SK-N-DZ (cell line): ENCODE measurements at places on chromosomes 4 and X.

DNA sequence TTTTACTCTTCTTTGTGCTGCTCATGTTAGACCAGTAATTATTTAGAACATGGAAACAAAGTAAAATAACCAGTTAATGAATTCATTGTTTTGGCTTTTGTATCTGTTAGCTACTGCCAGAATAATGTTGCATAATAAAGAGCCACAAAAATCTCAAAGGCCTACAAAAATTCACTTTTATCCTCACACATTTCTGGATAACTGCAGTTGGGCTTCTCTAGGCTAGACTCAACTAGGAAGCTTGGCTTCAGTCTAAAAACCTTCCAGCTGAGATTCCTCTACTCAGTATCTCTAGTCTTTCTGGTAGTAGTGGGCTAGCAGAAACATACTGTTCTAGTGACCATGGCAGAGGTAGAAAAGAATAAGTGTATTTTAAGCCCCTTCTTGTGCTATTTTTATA, 73.0 kb downstream of the FAT4 start:
- no peak for DNase-seq

GRCh38 chr4:137890812-137891211, 351.3 kb downstream of the SLC7A11 start:
- no peak for DNase-seq

GRCh38 chr4:43234626-43235415, 342.3 kb downstream of the GRXCR1 start:
- peak; percentile 2 for DNase-seq

DNA sequence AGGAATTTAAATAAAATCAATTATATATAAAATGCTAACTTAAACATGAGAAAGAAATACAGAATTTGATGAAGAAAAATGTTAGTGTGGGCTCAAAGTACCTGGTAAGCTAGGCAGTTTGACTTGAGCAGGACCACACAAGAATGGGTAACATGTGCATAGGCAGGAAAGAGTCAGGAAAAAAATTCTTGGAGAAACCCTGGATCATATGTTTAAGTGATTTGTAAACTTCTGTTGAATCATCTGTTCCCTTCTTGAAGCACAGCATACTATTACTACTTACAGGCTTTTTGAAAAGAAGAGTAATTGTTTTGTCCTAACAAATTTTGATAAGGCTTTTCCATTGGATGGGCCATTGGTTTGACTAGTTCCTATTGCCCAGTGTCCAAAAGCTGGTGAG, 37.5 kb upstream of the FHDC1 start:
- no peak for DNase-seq

DNA sequence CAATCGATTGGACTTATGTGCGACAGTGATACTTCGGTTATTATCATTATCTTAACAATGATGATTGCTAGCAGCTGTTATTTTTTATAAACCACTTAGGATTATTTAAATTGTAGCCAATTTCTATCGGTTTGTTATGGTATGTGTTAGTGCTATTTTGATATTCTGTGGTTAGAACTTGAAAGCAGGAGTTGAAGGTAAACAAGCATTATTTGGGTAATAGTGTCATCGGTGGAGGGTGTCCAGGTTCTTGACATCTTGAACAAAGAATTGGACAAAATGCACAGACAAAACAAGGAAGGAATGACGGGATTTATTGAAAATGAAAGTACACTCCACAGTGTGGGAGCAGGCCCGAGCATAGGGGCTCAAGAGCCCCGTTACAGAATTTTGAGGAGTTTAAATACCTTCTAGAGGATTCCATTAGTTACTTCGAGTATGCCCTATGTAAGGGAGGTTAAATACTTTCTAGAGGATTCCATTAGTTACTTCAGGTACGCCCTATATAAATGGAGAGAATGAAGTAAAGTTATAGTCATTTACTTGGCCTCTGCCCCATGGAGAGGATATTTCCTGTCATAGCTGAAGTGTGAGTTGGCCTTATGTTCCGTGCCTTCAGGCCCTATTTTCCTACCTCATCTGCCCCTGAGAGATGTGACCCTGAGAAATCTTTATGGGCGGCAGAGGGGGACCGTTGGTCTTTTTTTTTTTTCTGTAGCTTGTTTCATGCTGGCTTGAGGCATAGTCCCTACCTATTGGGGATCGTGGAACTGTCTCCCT, 13.1 kb downstream of the MOB1B start:
- DNase-seq = no peak

DNA sequence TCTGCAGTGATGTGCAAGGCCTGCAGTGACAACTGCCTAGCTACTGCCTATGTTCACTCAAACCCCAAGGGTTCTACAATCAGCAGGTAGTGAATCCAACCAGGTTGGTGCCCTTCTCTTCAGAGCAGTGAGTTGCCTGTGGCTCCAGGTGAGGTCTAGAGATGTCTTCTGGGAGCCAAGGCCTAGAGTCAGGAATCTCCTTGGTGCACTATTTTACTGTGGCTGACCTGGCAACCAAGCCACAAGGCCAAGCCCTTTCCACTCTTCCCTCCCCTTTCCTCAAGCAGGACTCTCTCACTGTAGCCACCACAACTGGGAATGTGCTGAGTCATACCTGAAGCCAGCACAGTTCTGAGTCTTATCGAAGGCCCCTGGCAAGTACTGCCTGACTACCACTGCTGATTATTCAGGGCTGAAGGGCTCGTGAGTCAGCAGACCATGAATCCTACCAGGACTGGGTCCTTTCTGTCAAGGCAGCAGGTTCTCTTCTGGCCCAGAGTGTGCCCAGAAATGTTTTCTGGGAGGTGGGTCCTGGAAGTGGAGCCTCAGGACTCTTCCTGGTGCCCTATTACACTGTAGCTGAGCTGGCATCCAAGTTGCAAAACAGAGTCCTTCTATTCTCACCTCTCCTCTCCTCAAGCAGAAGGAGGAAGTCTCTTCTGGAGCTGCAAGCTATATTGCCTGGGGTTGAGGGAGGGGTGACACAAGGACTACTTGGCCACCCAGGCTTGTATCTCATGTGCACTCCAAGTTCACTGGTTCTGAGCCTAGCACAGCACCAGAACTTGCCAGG, 111.6 kb downstream of the BTC start:
- DNase-seq = peak; percentile 2
